ENCODE measurements at places on chromosomes 11 and 22. TPM values are rescaled to one million over a fixed set of nuclear protein-coding genes. Genes with fewer than 3 reads are reported as not detected.

Gene RNF141
- 13.8 TPM for total RNA-seq

Gene MS4A18
- not detected for total RNA-seq

Gene OR9G4
- not detected for total RNA-seq

- no peaks in the 10 kb centered on the region for H3K27me3 ChIP-seq
- H3K36me3 ChIP-seq: no peaks in the 10 kb centered on the region
- H3K27ac ChIP-seq: no peak overlapping the region
- no peak overlapping the region for H3K4me3 ChIP-seq
- no peaks in the 10 kb centered on the region for H3K4me1 ChIP-seq
Measured at GRCh38 chr11:11427140-11427539, 74.1 kb upstream of the CSNK2A3 start.

DNA sequence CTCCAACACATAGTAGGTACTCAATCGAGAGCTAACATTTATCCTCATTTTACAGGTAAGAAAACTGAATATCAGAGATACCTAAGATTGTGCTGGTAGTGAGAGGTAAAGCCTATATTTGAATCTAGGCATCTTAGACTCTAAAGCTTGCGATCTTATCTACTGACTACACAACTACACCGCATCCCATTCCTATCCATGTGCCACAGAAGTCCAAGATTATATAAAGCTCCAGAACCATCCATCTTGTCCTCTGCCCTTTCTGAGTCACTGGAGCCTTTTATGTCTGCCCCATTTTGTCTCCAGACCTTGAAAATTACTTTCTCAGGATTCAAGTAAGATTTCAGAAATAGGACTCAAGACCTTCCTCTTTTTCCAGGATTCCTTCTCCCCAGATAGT is 84.4 kb downstream of the OR5AK2 start:
- H3K27ac ChIP-seq: no peak overlapping the region
- DNase-seq: no peak
- no peaks in the 10 kb centered on the region for H3K4me1 ChIP-seq
- no peaks in the 10 kb centered on the region for H3K36me3 ChIP-seq

DNA sequence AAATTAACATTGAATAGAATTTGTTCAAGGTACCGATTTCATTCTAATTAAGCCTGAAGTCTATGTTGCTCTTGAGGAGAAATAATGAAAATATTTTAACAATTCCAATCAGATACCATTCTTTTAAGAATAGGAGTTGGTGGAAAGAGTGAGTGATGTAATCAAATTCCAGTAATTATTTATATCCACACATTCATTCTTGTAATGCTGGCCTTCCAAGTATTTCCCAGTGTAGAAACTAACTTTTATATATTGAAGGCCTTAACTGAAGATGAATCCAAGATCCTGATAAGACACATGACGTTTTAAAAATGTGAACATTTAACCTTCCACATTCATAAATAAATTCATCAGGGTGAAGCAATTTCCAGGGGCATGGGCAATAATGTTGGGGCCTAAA is 36.6 kb upstream of the PAX6 start:
- H3K27me3 ChIP-seq: peaks cover 13% of the 10 kb centered on the region
- H3K4me1 ChIP-seq: no peaks in the 10 kb centered on the region
- H3K4me3 ChIP-seq: no peak overlapping the region
- H3K27ac ChIP-seq: no peak overlapping the region
- no peaks in the 10 kb centered on the region for H3K36me3 ChIP-seq

DNA sequence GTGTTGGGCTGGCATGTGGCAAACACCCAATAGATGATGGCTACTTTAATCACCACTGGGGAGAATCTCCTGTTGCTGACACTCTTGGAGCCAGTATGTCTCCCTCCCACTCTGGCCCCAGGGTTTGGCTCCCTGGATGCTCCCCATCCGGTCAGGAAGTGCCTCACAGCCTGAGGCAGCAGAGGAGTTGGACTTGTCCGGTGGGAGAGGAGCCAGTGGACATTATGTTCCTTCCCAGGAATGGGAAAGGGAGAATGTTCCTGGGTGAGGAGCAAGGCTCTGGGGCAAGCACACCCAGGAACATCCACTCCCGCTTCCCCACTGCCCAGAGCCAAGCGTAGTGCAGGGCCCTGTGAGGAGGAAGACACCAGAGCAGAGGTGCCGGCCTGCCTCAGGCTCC is 84.6 kb upstream of the NAV2 start:
- no peak for DNase-seq
- H3K4me1 ChIP-seq: no peaks in the 10 kb centered on the region
- no peak overlapping the region for H3K27ac ChIP-seq
- no peak overlapping the region for H3K4me3 ChIP-seq

DNA sequence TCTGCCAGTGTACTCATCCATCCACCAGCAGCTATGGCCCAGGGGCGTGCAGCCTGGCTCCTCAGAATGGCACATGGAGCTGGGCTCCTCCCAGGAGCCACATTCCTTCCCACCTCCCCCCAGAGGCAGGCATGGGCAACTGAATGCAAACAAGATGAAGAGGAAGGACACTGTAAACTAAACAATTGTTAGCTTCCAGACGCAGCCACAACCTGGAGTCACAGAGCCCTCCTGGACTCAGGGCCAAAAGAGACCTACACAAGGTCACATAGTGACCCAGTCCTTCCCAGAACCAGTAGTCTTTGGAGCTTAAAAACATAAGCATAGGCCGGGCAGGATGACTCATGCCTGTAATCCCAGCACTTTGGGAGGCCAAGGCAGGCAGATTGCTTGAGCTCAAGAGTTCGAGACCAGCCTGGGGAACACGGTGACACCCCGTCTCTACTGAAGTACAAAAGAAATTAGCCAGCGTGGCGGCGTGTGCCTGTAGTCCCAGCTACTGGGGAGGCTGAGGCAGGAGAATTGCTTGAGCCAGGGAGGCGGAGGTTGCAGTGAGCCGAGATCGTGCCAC is 30.7 kb upstream of the CLDN5 start:
- H3K27me3 ChIP-seq: peaks cover 10% of the 10 kb centered on the region
- H3K4me3 ChIP-seq: no peak overlapping the region
- no peaks in the 10 kb centered on the region for H3K4me1 ChIP-seq
